ENCODE measurements at places on chromosomes 2 and 18.
A peak's percentile ranks its signal among the peaks of the same experiment; 100 is the strongest.

GRCh38 chr2:126658905-126659561 is 3.1 kb downstream of the GYPC start:
- no peak for DNase-seq

DNA sequence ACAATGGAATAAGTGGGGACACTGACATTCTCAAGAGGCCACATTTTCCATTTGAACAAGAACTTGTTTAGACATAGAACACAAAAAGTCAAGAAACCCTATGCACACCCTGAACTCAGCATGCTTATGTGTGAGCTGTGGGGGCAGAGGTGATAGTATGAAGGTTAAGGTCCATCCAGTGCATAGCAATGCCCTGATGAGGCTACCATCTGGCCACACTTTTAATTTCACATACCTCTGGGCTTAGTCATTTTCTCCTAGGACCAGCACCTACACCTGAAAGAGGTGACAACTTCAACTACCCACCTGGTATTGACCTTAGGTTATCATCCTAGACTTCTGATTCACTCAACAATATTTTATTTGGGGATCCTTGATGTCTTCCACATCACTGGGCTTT is 139.8 kb downstream of the PIK3C3 start:
- no peak for DNase-seq

DNA sequence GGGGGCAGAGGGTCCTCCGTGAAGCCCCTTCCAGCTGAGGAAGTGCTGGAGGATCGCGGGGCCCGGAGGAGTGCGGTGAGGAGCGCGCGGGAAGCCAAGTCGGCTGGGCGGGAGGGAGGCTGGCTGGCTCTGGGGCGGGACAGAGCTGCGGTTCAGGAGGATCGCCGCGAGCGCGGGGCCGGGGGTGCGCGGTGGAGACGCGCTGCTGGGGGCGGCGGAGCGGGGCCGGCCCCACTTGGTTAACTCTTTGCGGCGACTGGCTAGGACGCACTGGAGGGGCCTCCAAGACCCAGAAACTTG is 464 bp downstream of the CYBRD1 start:
- no peak for DNase-seq

DNA sequence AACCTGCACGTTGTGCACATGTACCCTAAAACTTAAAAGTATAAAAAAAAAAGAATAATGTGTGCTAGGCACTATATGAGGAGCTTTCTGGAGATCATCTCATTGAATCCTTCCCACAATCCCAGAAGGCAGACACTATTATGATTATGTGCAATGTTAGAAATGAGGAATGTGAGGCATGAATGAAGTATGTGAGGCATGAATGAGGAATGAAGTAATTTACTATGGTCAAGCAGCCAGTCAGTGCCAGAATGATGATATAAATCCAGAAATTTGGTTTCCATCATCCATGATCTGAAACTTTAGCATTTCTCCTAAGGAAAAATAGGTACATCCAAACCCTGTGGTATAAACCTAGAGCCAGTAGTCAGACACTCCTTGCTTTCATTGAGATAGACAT is 42.0 kb downstream of the CCDC148 start:
- DNase-seq = no peak

DNA sequence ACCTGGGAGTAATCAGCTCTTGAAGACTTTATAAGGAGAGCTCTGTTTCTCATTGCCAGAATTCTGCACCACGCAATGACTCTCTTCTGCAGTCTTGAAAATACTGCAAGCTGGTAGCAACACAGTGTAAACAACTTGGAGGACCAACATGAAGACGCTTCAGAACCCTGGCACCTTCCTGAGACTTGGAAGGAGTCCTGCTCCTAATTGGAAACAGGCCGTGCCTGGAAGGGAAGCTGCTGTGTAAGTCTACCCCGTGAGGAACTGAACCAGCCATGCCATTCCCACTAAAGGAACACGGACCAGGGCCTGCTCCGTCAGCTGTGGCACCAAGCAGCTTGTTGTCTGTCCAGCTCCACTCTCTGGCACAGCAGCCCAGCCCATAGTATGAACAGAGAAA is 171.1 kb downstream of the PAX3 start:
- no peak for DNase-seq

DNA sequence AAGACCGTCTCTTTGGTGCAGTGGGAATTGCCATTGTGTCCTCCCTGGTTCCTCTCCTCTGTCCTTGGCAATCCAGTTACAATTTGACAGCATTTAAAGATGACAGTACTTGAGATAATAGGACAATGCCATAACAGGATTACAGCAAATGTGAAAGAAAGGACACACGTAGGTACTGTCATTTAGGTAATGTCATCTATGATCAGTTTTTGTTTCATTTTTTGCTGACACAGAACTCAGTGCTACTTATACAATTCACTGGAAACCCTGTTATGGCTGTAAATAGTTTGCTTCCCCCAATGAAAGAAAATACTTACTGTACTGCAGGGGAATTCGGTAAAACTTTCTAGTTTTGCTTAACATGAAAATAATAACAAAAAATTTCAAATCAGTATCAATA is 65.2 kb downstream of the BCL11A start:
- no peak for DNase-seq

GRCh38 chr2:9015998-9016397 is 12.5 kb upstream of the MBOAT2 start:
- no peak for DNase-seq

DNA sequence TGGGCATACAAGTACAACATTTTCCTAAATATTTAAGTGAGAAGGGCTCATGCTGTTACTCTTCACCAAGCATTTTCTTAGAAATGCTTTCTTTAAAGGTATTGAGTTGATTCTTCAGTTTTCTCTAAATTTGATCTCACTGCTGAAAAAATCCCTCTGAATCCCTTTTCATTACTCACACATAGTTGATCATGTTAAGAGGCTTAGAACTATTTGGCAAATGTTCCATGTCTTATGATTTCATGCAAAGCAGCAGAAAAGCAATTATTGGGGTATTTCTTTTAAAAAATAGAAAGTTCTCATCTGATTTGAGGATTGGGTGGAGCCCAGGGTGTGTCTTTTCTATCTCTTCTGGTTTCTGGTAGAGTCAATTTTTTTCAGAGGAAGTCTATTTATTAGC is 1079.8 kb upstream of the ZEB2 start:
- no peak for DNase-seq

DNA sequence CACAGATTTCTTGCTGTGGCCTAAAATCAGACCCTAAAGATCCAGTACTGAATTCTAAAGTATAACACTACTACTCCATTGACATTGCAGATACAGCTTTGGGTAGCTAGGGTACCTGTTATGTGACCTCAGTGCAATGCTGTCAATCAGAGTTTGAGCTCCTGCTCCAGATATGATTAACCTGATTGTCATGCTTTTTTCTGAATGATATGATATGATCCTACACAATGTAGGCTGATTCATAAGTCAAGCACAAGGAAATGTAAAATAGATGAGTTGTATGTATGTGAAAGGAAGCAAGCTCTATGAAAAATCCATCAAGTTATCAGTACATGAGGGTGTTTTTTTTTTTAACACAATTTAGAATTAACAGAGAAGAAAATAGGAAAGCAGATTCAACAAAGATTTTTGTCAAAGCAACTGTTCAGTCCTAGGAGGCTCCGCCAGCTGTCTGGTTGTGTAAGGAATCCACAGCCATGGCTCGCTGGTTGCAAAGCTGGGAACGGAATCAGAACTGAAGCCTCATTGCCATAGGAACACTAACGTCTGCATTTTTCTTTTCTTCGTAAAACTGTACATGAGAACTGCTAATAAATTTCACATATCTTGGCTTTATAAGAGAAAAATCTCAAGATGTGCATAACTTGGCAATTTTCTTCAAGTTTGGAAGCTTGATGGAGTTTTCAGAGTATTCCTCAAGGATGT is 52.9 kb downstream of the NR4A2 start:
- DNase-seq = no peak

- DNase-seq = peak; percentile 7
These were observed 1304.4 kb upstream of the ACVR2A start for GRCh38 chr2:146540271-146540932.

DNA sequence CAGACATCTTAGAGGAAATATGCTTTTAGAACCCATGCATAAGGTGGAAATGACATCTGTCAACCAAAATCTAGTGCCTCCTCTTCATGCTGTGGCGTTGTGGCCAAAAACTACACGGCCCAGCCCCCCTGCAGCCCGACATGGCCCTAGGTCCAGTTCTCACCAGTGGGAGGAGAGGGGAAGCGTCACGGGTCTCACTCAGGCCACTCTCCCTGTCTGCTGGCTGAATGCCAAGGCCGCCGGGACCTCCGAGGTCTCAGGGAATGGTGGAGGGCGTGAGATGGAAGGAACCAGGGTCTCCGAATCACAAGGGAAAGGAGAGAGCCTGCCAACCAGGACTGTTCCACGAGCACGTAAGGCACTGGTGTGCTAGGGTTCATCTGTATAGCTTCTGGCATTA is 361.0 kb downstream of the ANAPC1 start:
- no peak for DNase-seq

DNA sequence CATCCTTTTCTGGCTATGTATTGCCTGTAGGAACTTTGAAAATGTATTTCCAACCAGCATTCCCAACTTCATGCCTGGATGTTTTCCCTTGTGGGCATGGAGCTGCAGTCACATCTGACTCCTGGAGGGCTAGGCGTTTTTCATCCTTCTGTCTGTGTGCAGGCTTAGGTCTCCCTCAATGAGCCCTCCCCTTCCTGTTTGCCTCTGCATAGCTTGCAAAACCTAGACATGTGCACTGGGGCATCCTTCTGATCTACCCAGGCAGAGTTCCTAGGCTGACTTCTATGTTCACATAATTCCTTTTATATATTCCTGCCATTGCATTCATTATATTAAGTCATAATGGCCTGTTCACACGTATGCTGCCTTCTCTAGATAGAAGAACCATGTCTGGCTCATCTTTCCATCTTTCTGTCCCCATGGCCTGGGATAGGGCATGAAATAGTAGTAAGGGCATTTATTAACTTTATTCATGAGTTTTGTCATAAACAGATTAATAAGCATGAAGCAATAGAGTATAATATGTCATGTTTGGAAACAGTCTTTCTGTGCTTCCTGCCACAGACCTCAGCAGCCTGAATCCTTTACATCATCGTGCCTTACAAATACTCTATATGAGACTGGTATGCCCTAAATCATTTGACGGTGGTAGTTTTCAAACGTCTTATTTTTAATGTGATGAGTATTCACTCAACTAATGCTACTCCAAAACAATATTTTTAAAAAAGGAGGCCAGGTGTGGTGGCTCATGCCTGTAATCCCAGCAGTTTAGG is 195.6 kb downstream of the TGIF1 start:
- DNase-seq = no peak

DNA sequence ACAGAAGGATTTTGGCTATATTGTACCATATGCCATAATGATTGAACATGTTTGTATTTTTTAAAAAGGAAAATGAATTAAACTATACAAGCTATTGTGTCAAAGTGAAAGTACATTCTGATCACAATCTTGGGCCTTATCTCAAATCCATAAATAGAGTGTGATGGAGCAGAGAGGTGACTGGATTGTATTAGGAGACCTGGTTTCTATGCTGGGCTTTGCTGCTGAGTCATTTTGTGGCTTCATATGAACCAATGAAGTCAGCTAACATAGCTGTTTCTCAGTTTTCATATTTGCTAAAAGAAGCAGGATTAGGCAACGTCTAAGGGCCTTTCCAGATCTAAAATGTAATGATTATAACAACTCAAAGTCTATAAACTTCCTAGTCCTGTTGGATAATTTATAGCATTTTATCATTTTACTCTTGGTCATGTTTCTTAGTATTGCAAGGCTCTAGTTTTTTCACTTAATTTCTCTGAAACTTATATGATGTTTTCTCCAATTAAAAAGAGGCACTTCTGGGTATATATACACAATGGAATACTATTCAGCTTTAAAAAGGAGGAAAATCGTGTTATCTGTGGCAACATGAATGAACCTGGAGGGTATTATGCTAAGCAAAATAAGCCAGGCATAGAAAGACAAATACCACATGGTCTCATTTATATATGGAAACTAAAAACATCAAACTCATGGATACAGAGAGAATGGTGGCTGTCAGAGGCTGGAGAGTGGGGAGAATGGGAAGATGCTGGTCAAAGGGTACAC is 112.3 kb downstream of the MEP1B start:
- no peak for DNase-seq

- DNase-seq = no peak
These were observed 7.0 kb downstream of the EIF2AK2 start for GRCh38 chr2:37149626-37150322.

- no peak for DNase-seq
These were observed 24.2 kb upstream of the HES6 start for GRCh38 chr2:238264072-238264460.

DNA sequence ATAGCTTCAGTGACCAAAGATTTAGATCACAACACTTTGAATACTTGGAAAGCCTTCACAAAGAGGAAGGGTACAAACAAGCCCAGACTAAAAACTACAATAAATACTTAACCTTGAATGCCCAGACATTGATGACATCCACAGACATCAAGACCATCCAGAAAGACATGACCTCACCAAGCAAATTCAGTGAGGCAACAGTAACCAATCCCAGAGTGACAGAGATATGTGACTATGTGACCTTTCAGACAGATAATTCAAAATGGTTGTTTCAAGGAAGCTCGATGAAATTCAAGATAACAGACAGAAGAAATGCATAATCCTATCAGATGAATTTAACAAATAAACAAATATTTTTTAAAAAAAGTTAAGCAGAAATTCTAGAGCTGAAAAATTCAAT is 19.9 kb upstream of the EVA1A start:
- DNase-seq = no peak
